ENCODE measurements at places on chromosomes 12 and 14.

DNA sequence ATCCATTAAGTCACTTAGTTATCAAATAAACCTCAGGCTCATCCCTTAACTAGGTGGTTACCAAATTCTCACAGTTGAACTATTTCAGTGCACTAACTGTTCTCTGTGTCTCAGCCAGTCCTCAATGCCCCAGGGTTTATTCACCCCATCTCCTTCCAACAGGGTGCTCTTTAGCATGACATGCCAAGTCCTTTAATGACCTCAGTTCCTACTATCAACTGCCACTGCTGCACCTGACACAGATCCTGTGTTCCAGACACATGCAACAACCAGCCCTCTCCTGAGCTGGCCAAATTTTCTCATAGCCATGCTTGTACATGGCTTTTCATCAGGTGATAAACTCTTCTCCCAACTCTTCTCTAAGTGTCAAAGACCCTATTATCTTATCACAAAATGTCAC is 80.0 kb downstream of the ATXN2 start:
- DNase-seq, result no peak

- DNase-seq, result no peak
Measured at GRCh38 chr14:103896578-103896977, 31.7 kb upstream of the TDRD9 start.

DNA sequence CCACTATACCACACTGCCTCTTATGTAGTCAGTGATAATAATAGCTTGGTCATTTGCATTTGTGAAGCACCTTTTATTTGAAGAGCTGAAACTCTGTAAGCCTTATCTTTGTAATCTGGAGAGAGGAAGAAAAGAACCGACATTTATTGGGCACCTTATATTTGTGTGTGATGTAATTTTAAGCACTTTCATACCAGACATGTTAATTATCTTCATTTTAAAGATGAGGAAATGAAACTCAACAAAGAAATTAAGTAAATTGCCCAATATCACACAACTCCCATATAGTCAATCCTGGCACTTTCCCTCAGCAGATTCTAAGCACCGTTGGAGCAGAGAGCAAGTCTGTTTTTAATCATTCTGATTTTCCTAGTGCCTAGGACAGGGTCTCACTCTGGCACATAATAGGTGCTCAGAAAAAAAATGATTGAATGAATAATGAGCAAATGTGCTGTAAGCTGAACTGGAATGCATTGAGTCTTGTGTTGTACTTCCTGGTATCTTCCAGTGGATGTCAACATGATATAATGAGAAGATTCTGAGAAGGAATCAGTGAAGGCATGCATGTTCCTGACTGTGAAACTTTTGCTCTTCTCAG is 418.9 kb downstream of the ZFP36L1 start:
- DNase-seq, result no peak

DNA sequence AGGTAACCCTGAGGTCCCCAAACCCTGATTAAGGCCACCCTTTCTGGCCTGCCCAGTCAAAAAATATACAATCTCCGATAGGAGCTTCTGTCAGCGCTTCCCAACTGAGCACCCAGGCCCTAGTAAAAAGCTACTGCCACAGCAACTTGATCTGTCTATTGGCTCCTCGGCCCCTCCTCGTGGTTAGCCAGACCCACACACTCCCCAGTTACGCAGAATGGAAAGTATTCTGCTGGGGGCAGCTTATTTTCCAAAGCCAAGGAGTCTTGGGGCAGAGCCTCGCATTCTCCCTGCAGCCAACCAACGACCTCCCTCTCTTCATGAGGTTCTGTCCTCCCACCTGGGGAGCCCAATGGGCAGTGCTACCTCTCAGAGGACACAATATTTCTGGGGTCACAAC is 32.1 kb downstream of the FMNL3 start:
- no peak for DNase-seq

- no peak for DNase-seq
Measured at GRCh38 chr14:73945159-73945670, 4.7 kb downstream of the FAM161B start.

DNA sequence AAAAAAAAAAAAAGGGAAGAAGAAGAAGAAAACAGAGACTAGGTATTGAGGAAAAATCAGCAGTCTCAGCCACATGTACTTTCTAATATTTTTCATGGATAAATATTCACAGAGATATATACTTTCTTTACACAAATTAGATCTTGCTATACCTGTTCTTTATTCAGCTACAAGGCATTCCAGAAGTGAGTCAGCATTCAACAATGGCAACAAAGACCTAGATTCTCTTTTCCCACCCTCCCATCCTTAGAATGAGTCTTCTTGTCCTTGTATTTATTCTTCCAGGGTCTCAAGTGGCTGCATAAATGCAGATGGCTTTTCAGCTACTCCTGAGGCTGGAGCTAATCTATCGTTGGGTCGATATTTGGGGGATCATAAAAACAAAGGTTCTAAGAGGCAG is 93.0 kb downstream of the NT5DC3 start:
- DNase-seq, result no peak

- no peak for DNase-seq
Measured at GRCh38 chr12:111870706-111871105, 28.7 kb downstream of the MAPKAPK5 start.

DNA sequence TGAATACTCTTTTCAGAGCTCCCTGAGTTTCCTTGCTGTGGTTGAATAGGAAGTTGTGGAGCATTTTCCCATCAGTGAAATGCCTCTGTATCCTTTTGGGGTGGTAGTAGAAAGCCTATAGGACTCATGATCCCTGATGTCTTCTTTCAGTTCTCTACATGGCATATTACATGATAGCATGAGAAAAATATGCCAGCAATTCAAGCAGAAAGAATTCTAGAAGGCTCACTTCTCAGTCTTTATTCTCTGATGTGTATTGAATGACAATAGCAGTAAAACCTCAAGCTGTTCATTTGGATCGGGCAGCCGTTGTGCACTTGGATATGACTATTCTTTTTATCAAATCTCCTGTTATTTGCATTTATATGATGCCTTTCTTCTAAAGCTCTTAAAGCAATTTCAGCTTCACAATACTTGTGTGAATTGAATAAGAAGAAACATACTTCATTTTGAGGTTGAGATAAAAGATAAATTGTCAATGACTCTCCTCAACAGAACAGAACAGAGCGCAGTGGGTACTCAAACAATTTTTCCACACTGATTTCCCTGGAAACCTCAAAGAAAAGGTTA is 251.5 kb upstream of the FBXO33 start:
- no peak for DNase-seq

GRCh38 chr14:67942080-67942710 is 122.6 kb downstream of the RAD51B start:
- DNase-seq, result no peak

DNA sequence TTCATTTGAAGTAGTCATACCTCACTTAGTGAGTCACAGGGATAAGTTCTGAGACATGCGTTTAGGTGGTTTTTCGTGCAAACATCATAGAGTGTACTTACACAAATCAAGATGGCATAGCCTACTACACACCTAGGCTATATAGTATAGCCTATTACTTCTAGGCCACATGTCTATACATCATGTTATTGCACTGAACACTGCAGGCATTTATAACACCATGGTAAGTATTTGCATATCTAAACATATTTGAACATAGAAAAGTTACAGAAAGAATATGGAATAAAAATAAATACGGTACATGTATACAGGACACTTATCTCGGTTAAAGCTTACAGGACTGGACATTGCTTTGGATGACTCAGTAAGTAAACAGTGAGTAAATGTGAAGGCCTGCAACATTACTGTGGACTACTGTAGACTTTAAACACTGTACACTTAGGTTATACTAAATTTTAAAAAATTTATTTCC is 670.6 kb downstream of the SLC16A7 start:
- DNase-seq, result no peak

GRCh38 chr12:58450868-58451482 is 469.3 kb downstream of the LRIG3 start:
- no peak for DNase-seq

- DNase-seq, result no peak
Measured at GRCh38 chr14:72418806-72419205, 475.1 kb downstream of the DPF3 start.

DNA sequence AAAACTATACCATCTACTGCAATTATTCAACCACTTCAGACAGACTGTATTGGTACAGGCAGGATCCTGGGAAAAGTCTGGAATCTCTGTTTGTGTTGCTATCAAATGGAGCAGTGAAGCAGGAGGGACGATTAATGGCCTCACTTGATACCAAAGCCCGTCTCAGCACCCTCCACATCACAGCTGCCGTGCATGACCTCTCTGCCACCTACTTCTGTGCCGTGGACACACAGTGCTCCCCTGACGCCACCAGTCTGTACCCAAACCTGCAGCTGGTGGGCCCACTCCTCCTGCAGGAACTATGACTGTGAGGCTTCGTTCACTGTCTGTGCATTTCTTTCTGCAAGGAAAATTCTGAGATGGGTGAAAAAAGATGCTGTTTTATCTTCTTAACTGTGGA is 284.7 kb downstream of the DAD1 start:
- no peak for DNase-seq

- no peak for DNase-seq
Measured at GRCh38 chr14:98466807-98467206, 805.2 kb downstream of the BCL11B start.

GRCh38 chr12:2054091-2055018 is 1.6 kb downstream of the CACNA1C start:
- no peak for DNase-seq

GRCh38 chr12:81520064-81520945 is 238.8 kb downstream of the PPFIA2 start:
- DNase-seq, result no peak

- DNase-seq, result no peak
Measured at GRCh38 chr12:53735-54730, 12.5 kb upstream of the IQSEC3 start.

GRCh38 chr14:76774821-76775694 is 13.8 kb downstream of the VASH1 start:
- DNase-seq, result no peak

DNA sequence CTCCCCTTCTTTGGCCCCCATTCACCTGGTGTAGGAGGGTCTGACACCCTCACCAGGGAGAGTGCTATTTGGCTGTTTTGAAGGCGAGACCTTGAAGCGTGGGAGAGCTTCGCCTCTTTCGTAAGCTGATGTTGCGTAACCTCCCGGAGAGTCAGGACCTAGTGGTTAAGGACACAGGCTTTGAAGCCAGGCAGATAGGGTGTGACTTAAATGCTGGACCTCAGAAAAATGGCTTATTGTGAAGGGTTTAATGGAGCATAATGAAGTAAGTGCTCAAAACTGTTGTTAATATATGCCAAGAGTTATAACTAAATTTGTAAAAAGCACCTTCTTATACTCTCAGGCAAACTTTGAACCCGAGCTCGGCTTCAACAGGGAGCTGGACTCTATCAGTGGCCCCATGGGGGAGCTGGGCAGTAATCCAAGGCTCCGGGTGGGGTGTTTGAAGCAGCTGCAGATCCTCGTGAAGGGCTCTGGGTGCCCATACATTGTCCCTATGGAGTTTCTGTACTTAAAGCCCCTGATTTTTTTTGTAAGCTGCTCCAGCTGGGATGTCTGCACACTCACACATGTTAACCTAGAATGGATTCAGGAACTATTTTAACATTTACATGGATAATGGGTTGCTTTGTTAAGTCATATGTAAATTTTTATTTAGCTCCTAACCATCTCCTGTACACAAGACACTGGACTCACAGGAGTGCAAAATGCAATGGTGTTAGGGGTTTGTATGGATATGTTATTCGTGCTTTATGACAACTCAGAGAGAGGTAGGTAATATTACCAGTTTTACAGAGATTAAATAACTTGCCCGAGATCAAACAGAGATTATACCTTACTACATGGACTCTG is 26.0 kb downstream of the PPFIBP1 start:
- no peak for DNase-seq

GRCh38 chr12:18443768-18444437 is 182.6 kb downstream of the PIK3C2G start:
- DNase-seq, result no peak

GRCh38 chr14:81235096-81235495 is 14.3 kb upstream of the GTF2A1 start:
- no peak for DNase-seq

GRCh38 chr12:29960122-29960521 is 176.4 kb upstream of the TMTC1 start:
- no peak for DNase-seq

- no peak for DNase-seq
Measured at GRCh38 chr14:69261761-69262331, 1.9 kb downstream of the GALNT16 start.

DNA sequence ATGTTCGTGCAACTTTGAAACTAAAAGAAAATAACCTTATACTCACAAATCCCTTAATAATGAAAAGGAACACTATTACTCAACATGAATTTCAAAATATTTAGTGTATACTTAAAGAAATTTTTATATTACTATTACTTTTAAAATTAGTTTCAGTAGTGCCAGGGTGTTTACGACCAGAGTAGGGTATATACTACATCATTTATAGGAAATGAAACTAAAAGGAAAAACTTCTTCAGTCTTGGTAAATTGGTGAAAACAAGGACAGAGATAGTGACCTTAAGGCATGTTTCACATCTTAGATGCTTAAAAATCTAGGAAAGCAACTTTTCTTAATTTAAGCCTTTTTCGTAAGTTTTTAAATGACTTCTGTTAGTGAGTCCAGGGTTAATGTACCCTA is 4.5 kb downstream of the USP15 start:
- no peak for DNase-seq

Data from stimulated activated CD4-positive, alpha-beta T cell treated with anti-CD3 and anti-CD28 coated beads, Interleukin-15, amount 100 ng/mL, for 24 hours (primary cell).